ENCODE measurements at places on chromosomes 1 and 21.

GRCh38 chr1:84156210-84156621 lies 12.1 kb downstream of the PRKACB start:
- no peak for DNase-seq

DNA sequence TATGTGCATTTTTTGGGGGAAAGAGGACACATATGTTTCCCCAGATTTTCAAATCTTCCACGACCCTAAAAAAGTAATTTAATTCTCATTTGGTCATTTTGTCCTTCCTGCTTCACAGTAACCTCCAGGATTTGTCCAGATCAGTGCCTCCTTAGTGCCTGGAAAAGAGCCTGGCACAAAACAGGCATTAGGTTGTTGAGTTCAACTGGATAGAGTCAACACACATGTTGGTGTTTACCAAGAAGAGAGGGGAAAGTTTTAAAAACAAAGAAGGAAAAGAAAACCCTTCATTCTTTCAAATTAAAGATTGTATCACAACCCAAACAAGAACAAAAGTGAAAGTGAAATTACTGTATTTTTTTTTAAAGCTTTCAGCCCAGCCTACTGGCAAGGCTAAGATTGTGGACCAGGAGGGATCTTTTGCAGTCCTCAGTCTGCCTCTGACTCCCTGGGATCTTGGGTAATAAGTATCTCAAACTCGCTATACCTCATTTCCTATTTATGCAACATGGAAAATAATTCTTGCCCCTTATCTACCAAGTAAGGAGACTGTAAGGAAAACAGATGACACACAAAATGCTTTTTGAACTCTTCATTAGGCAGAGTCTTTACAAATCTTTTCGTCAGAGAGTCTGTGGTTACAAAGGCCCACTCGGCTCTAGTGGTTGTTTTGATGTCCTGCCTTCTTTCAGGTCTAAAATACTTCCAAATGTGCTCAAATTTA lies 57.8 kb downstream of the ZNF281 start:
- DNase-seq: no peak

GRCh38 chr1:70220517-70221237 lies 503 bp upstream of the SRSF11 start:
- DNase-seq: no peak

- DNase-seq: no peak
These were observed 66.7 kb upstream of the GUCA2A start for GRCh38 chr1:42231253-42231652.

- DNase-seq: no peak
These were observed 91.5 kb downstream of the XCL2 start for GRCh38 chr1:168452329-168452728.

- no peak for DNase-seq
These were observed 164.0 kb downstream of the PGBD5 start for GRCh38 chr1:230261928-230262650.

DNA sequence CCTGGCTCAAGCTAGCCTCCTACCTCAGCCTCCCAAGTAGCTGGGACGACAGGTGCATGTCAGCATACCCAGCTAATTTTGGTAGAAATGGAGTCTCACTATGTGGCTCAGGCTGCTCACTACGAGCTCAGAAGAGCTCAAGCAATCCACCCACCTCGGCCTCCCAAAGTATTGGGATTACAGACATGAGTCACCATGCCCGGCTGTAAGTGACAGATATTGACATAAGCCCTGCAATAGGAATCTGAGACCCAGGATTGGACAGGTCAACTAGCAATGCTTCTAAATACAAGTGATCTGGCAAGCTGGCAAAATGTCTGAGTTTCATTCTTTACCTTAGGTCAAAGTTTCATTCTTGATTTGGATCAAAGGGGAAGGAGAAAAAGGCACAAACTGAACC lies 40.5 kb upstream of the H6PD start:
- no peak for DNase-seq

- no peak for DNase-seq
These were observed 8.7 kb downstream of the KIAA1614 start for GRCh38 chr1:180921386-180921785.

DNA sequence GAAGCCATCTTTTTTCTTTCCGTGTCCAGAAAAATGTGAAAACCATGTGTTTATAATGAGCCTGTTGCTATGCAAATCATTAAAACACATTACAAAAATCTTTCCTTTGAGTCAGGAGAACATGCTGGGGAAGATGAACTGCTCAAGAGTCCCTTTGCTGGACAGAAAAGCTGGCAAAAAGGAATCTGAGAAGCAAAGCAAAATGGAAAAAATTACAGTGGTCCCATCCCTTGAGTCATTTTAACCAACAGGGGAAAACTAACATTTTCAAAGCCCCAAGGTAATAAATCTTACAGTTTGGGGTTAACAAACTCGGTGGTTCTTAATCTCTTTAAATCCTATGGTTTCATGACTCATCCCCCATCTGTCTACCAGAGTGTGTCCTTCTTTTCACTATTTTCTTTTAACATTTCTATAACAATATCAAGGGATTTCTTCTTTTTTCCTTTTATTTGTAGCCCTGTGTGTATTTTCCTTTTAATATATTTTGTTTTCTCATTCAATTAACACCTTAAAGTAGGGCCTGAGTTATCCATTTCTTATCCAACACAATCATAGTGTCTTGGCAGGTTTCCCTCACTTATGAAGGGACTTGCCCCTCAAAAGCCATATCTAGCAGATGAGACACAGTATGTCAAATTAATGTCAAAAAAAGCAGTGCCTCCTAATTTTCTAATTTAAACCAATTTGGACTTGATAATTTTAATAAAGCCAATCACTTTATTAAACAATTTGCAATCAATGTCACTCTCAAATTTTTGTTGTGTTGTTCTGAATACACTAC lies 105.4 kb downstream of the PTPN14 start:
- no peak for DNase-seq

GRCh38 chr1:150366416-150367296 lies 2.7 kb downstream of the RPRD2 start:
- DNase-seq: no peak

DNA sequence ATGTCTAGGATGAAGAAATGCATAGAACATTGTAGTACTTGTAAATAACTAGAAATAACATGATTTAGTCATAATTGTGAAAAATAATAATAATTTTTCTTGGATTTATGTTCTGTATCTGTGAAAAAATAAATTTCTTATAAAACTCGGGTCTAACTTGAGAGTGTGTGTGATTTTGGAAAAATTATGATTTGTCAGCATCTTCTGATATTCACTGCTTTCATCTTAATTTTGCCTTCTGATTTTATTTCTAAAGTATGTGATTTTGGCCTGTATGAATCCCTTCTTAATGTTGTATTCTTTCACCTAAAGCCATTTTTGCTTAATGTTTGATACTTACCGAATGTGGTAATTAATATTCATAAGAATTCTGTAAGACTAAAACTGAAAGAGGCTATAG lies 14.3 kb downstream of the IFI44 start:
- DNase-seq: no peak

DNA sequence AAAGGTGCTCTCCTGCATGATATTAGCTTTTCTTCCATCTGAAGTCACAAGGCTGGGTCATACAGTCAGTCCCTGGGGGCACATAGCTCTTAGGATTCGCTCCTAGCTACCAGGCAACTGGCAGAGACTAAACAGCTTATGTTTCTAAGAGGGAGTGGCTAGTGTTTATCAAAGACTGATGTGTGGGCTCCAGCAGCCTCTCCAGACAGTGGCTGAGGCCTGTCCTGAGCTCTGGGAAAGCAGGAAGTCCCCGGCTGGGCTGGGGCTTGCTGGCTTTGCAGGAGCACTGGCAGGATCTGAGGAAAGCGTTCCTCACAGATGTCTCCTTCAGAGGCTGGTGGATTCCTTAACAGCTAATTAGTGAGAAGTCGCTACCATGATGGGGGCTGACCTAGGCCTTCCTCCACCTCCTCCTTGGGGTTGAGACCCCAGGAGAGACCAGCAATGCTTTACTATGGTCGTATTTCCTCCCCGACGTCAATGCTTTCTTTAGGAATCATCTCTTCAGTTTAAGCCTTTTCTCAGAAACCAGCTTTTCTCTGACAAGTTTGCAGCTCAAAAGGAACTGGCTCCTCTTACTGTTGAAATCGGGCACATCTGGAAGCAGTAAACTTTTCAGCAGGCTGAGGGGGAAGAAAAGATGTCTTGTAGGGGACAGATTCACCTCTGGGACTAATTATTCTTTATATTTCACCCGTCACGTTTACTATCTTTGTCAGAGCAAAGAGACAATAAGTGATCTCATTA lies 33.5 kb upstream of the HHAT start:
- DNase-seq: no peak

DNA sequence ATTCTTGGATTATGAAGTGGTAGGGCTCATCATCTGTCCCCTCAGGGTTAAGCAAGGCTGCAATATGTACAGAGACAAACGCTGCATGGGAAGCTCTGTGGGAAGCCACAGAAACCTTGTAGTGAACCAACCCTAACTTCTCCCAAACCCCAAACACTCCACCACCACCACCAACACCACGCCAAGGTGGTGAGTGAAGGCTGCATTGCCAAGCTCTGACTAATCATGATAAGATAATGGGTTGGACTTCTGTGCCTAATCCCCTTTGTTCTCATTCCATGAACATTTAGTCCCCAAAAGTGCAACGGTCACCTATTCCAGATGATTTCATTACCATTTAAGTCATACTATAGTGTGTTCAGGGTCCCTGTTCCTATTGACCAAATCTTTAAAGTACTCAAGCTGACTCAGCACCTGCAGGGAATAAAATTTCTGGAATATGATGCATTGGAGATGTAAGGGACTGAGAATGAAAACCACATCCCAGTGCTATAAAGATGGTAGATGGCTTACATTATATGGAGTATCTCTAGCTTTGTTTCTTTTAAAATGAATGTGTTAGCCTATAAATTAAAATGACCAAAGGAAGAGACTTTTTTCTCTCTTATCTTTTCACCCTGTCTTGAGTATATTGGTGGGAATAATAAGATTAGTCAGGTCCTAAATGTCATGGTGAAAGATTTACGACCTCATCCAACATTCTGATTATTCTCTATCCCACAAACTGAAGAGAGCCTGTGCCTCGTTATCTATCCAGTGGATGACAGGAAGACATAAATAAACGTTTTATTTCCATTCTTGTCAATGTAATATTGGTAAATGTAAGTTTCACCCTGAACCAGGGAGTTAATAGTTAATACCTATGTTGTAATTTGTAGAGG lies 22.6 kb upstream of the PLD5 start:
- no peak for DNase-seq

DNA sequence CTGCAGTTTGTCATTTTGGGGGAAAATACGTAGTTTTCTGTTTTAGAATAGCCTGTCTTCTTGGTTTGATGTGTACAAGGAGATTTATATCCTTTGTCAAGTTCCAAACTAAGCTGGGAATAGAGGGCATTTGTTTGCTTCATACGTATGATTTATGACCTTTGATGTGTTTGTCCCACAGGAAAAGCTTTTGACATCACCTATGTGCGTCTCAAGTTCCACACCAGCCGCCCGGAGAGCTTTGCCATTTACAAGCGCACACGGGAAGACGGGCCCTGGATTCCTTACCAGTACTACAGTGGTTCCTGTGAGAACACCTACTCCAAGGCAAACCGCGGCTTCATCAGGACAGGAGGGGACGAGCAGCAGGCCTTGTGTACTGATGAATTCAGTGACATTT lies 79.9 kb downstream of the LAMC1 start:
- DNase-seq: no peak

- no peak for DNase-seq
These were observed 22.7 kb downstream of the PIGM start for GRCh38 chr1:160009081-160009480.

DNA sequence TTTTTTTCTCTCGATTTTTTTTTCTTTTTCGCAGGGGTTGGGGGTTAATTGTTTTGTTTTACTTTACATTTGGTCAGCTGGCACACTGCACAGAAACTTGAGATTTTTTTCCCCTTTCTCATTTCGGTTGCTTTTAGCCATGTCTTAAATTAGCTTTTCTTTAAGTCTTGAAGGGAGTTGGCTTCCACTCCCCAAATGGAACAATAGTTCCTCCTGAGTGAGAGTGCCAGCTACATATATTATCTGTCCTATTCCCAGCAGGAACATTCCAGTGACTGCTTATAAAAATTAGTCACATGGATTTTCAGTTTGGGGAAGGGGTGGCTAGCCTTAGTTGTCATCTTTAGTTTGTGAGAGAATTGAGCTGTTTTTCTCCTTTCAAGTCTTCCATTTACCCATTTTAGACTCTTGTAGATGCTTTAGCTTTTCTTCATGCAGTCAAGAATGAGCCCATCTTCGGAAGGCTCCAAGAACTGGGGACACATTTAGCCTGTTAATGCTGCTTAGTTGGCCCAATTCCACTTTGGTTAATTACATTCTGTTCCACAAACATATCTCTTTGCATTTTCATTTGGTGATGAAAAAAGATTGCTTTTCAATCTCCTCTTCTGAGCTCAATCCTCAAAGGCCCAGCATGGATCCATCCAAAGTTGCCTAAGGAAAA lies 510.1 kb upstream of the CXADR start:
- no peak for DNase-seq

GRCh38 chr1:175274368-175274767 lies 81.8 kb upstream of the KIAA0040 start:
- DNase-seq: no peak

DNA sequence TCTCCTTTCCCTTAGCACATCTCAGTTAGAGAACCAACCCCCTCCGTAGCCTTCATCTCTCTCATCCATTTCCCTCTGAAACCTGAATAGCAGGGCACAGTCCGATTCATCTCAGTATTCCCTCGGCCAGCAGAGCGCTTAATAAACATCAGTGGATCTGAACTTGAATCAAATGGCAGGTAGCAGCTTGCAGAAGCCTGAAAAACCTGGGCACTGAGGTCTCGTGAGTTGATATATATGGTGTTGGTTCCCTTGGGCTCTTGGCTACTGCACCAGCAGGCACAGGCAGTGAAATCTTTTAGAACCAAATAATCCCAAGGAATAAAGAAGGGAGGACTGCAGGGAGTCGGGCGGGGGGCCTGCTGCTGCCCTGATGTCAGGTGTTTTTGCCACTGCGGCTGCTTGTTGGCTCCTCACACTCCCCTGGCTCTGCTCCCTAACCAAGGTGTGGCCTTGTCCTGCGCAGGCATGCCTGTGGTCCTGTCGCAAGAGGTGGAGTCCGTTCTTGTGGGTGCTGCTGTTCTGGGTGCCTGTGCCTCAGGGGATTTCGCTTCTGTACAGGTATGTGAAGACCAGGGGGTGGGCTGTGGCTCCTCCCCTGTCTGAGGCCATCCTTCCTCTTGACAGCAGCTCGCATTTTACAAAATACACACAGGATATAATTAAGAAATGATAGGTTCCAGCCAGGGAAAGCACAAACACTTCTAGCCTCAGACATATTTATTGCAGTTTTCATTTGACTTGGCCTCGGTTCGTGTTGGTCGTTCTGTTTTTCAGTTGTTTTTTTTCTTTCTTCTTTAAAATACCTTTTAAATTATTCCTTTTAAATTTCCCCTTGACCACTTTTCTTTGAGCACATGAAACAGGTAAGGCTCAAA lies 140.9 kb upstream of the HOOK1 start:
- DNase-seq: no peak
